ENCODE measurements at places on chromosomes 7 and 10.

- no peak for DNase-seq
Observed at GRCh38 chr10:78403781-78404180, 370.1 kb downstream of the RPS24 start.

DNA sequence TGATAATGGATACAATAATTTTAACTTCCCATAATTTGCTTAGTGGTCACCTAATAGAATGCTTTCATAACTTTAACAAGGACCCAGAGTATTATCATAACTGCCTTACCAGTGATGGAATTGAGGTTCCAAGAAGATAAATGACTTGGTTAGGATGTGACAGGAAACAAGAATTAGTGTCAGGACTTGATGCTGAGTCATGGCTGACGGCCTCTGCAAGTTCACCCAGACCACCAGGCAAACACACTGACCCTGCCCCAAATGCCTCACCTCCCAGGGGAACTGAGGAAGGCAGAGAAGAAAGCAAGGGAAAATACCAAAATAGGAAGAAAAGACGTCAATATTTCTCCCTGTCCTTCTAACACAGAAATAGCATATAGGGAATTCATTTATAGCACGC, 636.3 kb downstream of the PARD3 start:
- DNase-seq = no peak

DNA sequence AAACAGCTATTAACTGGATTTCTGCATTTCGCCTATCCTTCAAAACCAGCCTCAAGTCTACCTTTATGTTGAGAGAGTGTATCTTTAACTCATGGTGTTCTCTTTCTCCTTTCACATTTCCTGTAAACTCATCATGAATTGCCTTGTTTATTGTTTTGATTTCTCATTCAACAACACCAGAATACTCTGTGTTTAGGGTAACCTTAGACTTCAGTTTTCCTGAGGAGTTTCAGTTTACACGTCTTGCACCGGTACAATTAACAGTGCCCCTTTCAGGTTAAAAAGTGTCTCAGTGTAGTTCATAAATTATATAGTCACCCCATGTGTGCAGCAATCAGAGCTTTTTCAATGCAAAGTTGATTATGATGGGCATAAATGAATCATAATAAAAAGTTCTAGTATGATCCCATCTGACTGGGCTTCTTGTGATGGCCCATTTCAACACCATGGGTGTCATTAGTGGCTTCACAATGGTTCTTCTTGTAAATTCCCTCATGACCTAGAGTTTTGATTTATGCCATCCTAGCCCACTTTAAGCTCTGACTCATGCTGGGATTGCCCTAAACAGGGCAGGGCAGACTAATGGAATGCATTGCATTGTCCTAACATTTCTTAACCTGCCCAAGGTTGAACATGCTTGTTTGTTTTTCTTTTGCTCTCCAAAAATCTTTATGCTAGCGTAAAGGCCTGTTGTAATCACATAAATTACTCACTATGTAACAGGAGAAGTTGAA, 22.0 kb downstream of the ITGB8 start:
- DNase-seq = no peak

- DNase-seq = no peak
Observed at GRCh38 chr7:10225275-10225674, 748.4 kb upstream of the PHF14 start.

DNA sequence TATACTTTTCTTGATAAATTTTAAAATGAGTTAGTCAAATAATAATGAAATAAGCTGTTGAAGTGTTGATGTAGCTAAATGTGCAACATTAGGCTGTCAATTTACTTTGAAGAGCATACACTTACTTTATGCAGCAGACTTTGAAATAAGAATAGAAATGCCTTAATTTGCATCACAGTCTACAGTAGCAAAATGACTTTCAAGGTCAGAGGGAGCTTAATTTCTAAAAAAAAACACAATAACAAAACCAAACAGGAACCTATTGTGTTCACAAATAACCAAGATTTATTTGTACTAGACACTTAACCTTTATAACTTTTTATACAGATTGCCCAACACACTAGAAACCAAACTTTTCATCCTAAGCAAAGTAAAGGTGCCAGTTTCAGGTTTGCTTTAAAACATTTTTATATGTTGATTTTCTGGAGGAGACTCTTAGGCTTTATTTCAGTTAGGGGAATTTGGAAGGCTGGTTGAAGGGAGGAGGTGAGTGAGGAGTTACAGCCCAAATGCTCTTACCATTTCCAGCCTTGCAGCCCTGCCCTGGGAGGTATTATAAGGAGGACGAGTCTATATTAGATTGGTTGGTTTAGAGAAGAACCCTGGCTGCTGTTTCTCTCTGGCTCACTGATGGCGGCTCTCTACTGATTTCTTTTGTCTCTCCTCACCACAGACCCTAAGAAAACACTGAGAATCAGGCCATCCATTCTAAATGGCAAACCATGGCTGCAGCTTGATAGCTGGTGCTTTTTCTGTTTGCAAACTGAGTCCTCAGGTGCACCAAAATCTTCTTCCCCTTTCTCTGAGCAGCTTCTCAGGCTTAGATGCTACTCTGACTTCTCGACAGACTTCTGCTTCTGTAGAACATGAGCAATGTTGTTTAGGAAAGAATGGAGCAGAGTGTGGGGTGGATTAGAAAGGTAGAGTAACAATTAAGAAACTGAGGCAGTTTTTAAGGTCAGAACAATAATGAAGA, 55.2 kb upstream of the RPA3 start:
- DNase-seq = no peak

DNA sequence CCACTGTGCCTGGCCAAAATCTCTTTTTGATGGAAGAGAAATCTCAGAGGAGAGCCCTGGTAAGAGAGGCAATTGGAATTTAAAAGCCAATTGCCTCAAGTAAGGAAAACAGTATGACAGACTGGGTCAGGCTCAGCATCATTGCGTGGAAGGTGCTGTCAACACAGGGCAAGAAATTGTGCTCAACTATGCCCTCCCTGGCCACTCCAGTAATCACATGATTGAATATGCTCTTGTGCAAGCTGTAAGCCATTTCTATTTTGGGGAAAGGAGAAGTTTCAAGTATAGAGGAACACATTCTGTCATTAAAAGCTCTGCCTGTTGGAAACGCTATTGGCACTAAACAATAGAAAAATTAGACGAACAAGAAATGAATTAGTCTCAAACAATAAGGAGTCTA, 1127.7 kb downstream of the REEP3 start:
- DNase-seq = no peak

DNA sequence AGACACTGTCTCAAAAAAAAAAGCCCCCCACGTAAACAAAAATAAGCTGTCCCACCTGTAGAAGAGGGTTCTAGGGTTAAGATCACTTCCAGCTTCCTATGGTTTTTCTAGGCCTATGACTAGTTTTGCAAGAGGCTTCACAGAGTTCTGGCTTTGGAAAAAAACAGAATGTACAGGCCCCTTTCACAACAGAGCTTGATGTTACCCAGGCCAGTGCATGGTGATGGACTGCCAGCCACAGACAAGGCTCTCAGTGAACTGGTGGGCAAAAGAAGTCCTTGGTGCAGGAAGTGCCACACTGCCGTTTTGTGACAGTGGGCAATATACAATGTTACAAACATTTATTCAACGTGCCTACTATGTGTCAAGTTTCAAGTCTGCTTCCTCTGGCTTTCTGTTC, 18.3 kb upstream of the EFCAB10 start:
- DNase-seq = no peak

- DNase-seq = no peak
Observed at GRCh38 chr10:86918022-86918471, 39.4 kb downstream of the MMRN2 start.

- DNase-seq = no peak
Observed at GRCh38 chr7:64885520-64886240, 17.4 kb upstream of the ZNF273 start.

- no peak for DNase-seq
Observed at GRCh38 chr10:17019696-17020095, 109.9 kb downstream of the CUBN start.

GRCh38 chr7:154953006-154953684, 49.8 kb downstream of the PAXIP1 start:
- peak; percentile 36 for DNase-seq

GRCh38 chr10:15069230-15069629, 19.3 kb downstream of the ACBD7 start:
- DNase-seq = no peak
